ENCODE measurements at places on chromosomes 12 and 14. TPM values are rescaled to one million over a fixed set of nuclear protein-coding genes. Genes with fewer than 3 reads are reported as not detected.

DNA sequence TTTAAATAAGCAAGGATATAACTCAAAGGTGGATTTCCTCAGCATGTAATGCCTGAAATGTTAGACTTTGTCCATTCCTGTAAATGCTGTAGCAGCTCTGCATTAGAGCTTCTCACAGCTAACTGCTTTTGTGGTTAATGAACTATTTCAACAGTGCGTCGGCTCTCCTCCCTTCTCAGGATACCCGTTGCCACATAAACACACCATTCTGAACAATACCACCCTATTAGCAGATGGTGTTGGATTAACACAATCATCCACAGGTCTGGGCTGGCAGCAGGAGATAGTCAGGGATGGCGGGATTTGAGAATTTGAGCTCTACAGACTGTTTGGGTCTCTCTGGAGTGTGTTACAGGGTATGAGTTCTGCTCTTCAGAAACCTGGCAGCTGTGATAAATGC lies 33.5 kb upstream of the C12orf42 start:
- no peak for DNase-seq

- DNase-seq, result no peak
Measured at GRCh38 chr12:58433959-58434358, 486.3 kb downstream of the LRIG3 start.

DNA sequence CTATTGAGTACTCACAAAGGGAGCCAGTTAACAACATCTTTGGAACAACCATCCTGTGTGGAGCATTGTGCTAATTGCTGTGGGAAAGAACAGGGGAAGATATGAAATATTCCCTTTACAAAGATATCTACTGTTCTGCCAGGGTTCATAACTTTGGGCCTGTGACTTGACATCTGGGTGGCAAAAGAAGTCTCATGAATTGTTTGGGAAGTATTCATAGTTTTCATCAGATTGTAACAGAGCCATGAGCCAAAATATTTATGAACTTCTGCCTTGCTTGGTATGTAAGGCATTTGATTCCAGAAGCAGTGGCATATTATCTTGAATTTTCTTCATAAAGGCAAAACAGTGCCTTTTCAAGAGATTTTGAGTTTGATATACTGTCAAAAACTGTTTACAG lies 816.2 kb downstream of the DIO2 start:
- DNase-seq, result no peak

DNA sequence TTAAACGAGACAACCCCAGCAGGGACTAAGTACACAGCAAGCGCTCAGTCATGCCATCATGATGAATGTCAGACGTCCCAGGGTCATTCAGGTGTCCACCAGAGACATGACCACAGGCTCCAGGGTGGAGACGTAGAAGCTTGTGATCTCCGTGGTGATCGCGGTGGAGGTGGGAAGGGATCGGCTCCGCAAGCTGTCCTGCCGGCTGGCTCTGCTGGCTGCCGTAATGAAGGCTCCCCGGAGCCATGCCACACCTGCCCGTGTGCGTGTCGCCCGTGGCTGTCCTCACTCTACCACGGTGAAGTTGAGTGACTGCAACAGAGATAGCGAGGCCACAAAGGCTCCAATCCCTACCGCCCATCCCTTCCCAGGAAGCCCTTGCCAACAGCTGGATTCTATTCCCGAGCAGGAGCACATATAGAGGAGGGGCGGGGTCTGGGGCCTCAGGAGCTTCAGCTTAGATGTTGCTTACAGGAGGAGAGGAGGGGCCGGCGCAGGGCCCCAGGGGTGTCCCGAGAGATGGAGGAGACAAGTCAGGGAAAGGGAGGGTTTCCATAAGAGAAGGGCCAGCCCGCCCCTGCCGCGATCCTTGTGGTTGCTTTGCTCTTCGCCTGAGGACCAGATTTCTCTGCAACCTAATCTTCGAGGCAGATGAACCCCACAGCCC lies 332.6 kb upstream of the SFSWAP start:
- DNase-seq, result no peak

The MYF6 gene
- not detected for total RNA-seq

The GPR68 gene
- total RNA-seq, result 0.59 TPM

The CAPRIN2 gene
- total RNA-seq, result 37.9 TPM

DNA sequence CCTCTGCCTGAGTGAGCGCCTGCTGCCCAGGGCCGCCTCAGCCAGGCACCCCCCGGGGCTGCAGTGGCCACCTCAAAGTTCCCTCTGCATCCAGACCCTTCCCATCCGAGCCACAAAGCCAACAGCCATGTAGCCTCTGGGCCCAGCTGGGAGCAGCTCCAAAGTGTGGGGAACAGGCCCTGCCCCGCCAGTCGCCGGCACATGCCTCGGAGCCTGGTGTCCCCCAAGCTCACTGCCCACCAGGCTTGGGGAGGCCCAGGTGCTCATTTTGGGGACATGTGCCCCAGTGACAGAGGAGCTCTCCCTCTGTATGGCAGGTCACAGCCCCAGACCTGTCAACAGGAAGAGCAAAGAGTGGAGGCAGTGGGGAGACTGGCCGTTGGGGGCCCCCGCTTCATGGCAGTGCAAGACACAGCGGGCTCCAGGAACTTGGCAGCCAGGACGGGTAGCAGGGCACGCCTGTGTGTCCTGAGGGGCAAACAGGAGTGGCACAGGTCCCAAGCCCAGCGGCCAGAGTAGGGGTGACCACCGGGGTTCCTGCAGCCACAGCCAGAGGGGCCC lies 29.9 kb downstream of the JAG2 start:
- no peak for DNase-seq

- no peak for DNase-seq
Measured at GRCh38 chr14:93953739-93954515, 22.4 kb downstream of the ASB2 start.

DNA sequence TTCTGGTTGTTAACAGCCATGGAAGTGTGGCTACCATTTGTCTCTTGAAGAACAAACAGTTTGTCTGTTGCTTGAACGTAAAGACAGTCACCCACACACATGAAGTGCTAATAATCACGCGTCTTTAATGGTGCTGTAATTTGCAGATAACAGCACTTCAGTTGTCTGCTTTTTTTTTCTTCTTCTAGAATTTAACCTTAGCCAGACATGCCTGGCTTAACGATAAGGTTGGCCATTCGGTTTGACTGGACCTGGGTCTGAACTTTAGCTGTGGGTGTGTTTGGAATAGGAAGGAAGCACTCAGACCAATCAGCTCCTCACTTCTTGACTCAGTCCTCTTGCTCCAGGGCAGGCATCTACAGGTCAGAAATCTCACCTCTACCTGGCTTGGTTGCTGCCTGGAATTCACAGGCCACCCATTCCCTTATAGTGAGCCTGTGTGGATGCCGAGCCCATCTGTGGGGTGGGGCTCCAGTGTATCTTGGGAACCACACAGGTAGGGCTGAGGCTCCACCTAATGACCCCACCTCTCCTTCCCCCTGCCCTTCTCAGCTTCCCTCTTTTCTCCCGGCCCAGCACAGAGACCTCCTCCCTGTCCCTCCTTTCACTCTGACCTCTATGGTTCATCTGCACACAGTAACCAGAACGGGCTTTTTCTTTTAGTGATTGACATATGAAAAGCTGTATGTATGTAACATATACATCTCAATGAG lies 246.4 kb upstream of the PWP1 start:
- no peak for DNase-seq
